ENCODE measurements at places on chromosomes 2 and 18.

DNA sequence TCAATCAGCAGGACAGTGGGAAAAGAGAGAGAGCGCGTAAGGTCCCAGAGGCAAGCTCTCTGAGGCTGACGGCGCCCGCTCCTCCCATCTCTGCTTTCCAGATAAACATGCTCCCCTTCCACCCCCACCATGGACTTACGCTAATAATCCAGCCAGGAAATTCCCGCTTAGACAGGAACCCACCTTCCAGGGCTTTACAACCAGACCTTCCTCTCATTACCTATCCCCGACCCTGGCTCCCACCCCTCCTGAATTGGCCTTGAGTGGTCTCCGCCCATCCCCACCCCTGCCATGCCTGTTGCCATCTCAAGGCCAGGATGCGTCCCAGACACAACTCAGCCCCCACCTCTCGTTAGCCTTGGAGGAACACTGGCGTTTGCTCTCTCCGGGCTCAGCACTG, 131.1 kb downstream of the SMAD2 start:
- no peak for DNase-seq

DNA sequence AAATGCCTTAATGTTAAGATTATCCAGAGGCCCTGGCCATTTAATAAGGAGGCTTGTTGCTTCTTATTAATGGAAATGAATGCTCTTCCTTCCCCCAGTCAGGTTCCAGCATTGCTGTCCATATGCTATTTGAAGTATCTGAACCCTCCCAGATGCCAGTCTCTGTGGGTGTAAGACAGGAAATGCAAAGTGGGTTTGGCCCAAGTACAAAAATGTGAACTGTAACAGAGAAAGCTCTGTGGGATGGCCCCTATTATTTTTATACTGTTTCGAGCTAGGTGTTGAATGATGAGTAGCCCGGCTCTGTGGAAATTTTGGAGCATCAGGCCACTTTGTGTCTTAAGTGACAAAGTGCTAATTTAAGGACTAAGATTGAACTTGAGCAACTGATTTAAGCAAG, 141.0 kb downstream of the UXS1 start:
- DNase-seq, result no peak

DNA sequence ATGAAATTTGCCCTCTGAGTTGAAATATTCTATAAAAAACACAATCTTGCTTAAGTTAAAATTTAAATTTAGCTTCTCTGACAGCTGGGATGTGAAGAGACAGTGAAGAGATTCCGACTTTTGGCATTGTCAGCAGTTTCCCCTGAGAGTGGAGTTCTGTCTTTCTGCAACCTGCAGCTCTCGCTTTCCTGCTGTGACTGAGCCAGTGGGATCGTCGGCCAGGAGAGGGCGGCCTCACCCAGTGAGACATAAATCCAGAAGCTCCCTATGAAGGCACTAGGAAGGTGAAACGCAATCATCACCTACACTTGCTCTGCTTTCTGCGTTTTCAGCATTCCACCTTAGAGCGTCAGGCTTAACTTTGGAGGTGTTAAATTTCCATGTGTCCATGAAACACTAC, 75.4 kb upstream of the HNMT start:
- no peak for DNase-seq

DNA sequence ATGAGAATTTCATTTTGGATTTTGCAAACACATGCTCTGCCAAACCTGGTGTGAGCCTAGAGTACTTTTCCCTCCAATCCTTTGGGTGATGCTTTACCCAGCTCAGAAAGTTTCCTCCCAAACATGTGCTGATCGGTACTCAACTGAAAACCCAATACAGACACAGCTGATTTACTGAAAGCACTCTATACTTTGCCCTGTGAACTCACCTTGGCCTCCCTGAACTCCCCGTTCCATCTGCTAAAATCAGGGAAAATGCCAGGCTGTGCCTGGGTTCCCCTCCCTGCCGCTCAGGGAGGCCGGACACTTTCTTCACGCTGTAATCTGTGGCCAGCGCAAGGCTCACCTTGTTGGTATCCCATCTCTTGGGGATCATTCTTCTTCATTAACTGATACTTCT, 391.2 kb downstream of the CBLN2 start:
- DNase-seq, result no peak

GRCh38 chr2:70443078-70443465, 110.6 kb downstream of the TGFA start:
- no peak for DNase-seq

- no peak for DNase-seq
These were observed 204.6 kb downstream of the ARHGAP15 start for GRCh38 chr2:143333847-143334246.

GRCh38 chr2:191836471-191836852, 10.4 kb downstream of the CAVIN2 start:
- no peak for DNase-seq

All from activated CD4-positive, alpha-beta T cell treated with anti-CD3 and anti-CD28 coated beads, Interleukin-2, amount 50 U/mL, for 24 hours (primary cell).